ENCODE measurements at places on chromosomes 1 and 21. TPM values are rescaled to one million over a fixed set of nuclear protein-coding genes. Genes with fewer than 3 reads are reported as not detected.

- H3K27me3 ChIP-seq, result peaks cover 14% of the 10 kb centered on the region
- peaks cover 51% of the 10 kb centered on the region for H3K4me1 ChIP-seq
- H3K27ac ChIP-seq, result peak overlapping the region; percentile 90
These were observed 592 bp downstream of the AGRN start for GRCh38 chr1:1020415-1021009.

GRCh38 chr1:223837206-223837605, 8.5 kb downstream of the TP53BP2 start:
- peaks cover 69% of the 10 kb centered on the region for H3K4me1 ChIP-seq
- H3K27ac ChIP-seq, result no peak overlapping the region
- no peaks in the 10 kb centered on the region for H3K36me3 ChIP-seq

DNA sequence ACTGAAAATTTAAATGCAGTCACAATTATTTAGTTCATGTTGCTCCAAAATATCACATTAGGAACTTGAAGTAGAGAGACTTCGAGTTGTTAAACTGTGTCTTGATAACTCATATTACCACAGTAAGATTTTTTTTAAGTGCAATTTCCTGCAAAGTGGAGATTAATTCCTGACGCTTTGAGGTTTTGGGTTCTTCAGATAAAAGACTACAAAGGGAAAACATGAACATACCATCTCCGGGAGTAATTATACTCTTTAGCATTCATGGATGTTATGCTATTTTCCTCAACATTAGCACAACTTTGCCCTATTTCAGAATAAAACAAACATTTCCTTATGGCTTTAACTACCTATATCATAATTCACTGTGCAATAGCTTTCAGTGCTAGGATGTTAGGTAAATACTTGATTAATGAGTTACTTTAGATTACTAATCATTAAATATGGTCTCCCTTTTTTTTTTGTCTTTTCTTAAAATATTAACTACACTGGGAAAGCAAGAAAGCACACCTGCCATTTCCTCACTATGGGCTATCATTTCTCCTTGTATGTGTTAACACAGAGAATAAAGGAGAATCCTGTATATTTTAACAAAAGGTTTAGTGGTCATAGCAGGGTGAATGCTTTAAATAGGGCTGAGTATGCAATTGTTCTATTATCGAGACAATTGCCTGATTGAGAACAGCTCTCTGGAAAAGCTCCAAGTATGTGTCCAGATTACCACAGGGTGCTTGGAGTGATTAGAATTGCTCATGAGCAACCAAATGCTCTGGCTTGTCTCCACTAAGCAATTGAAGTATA, 252.5 kb upstream of the C1orf105 start:
- no peaks in the 10 kb centered on the region for H3K4me1 ChIP-seq
- no peak overlapping the region for H3K27ac ChIP-seq
- DNase-seq, result no peak
- H3K27me3 ChIP-seq, result no peaks in the 10 kb centered on the region

GRCh38 chr1:21630571-21631343, 38.4 kb downstream of the RAP1GAP start:
- H3K27me3 ChIP-seq, result no peaks in the 10 kb centered on the region
- no peak for DNase-seq
- no peaks in the 10 kb centered on the region for H3K4me1 ChIP-seq
- H3K36me3 ChIP-seq, result no peaks in the 10 kb centered on the region
- H3K4me3 ChIP-seq, result no peak overlapping the region

DNA sequence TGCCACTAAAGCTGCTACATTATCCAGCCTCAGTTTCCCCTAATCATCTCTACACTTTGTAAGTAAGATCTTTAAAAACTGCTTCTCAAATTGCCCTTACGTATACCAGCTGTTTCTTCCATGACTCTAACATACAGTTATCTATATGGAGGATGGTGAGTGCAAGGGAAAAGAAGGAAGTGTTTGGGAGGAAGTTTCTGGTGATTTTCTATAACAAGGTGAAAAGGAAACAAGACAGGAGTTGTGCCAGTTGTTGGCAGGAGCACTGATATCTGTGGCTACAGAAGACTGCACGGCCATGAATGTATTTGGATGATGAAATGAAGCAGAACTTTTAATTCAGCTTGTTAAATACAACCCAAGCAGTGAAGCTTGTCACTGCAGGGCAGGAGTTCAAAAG, 32.3 kb upstream of the NHLH2 start:
- no peaks in the 10 kb centered on the region for H3K27me3 ChIP-seq
- H3K36me3 ChIP-seq, result no peaks in the 10 kb centered on the region
- H3K27ac ChIP-seq, result no peak overlapping the region
- no peak overlapping the region for H3K4me3 ChIP-seq
- H3K4me1 ChIP-seq, result no peaks in the 10 kb centered on the region

OR2L2 gene
- under 0.01 TPM for total RNA-seq

GRCh38 chr21:16258844-16259611, 529.2 kb downstream of the USP25 start:
- no peaks in the 10 kb centered on the region for H3K27me3 ChIP-seq
- no peaks in the 10 kb centered on the region for H3K36me3 ChIP-seq
- H3K4me3 ChIP-seq, result no peak overlapping the region
- no peak for DNase-seq

DNA sequence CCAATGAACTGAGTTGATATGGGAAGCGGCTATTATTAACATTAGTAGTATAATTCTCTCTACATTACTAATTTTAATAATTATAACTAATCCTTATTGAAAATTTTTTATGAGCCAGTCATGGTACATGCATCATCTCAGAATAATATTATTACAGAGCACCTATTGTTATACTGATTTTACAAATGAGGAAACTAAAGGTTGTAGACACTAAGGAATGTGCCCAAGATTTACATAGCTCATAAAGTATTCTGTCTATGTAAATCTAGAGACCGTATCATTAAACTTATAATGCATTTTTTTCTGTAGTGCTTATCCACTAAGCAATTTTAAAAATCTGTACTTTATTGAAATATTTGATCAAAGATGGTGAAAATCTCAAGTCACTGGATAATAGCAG, 825.9 kb downstream of the PLA2G4A start:
- DNase-seq, result no peak
- H3K4me3 ChIP-seq, result no peak overlapping the region
- no peaks in the 10 kb centered on the region for H3K4me1 ChIP-seq
- no peak overlapping the region for H3K27ac ChIP-seq
- no peaks in the 10 kb centered on the region for H3K27me3 ChIP-seq
- no peaks in the 10 kb centered on the region for H3K36me3 ChIP-seq

- no peak for DNase-seq
- H3K36me3 ChIP-seq, result no peaks in the 10 kb centered on the region
- H3K4me3 ChIP-seq, result peak overlapping the region; percentile 81
- H3K4me1 ChIP-seq, result peaks cover 72% of the 10 kb centered on the region
- H3K27me3 ChIP-seq, result no peaks in the 10 kb centered on the region
- peak overlapping the region; percentile 98 for H3K27ac ChIP-seq
These were observed 1.6 kb downstream of the DDI2 start for GRCh38 chr1:15618655-15619525.

GRCh38 chr1:18646091-18646785, 15.6 kb downstream of the PAX7 start:
- peaks cover 2% of the 10 kb centered on the region for H3K27me3 ChIP-seq
- peak; percentile 80 for DNase-seq
- peak overlapping the region; percentile 34 for H3K4me3 ChIP-seq
- H3K4me1 ChIP-seq, result no peaks in the 10 kb centered on the region

LAMC2 gene
- total RNA-seq, result 42.5 TPM

DNA sequence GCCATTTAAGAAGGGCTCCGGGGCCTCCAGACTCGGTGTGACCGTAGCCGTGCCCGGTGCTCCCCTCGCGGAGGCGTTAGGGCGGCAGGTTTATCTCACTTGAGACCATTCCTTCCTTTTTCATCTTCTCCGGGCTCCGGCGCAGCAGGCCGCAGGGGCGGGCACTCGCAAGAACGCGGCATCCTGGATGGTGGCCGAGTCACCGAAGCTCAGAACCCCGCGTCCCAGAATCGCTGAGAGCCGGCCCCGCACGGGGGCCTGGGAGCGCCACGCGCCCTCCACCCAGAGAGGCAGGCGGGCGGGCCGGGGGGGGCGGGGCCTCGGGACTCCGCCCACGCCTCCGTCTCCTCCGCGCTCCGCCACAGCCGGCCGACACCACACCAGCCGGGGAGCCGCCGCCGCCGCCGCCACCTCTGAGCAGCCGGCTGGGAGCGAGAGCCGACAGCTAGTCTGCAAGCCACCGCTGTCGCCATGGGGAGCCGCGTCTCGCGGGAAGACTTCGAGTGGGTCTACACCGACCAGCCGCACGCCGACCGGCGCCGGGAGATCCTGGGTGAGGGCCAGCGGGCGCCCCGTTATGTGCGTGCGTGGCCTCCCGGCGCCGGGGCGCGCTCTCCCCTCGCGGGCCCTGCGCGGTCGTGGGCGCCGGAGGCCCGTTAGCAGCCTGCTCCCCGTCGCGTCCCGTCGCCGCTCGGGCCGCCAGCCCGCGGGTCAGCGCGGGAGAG, at the start of gene DEGS1:
DEGS1 (plus strand) TSS at position 375 of the 725 bp plus-strand sequence; CDS start at position 472, 97 bp downstream.
- H3K27me3 ChIP-seq, result no peaks in the 10 kb centered on the region
- H3K27ac ChIP-seq, result peak within 1 kb of the TSS; percentile 99
- H3K4me1 ChIP-seq, result peaks cover 28% of the 10 kb centered on the region
- peak within 1 kb of the TSS; percentile 64 for H3K4me3 ChIP-seq
- DNase-seq, result peak; percentile 88

- H3K4me1 ChIP-seq, result no peaks in the 10 kb centered on the region
- no peak overlapping the region for H3K4me3 ChIP-seq
- DNase-seq, result no peak
- no peaks in the 10 kb centered on the region for H3K27me3 ChIP-seq
- H3K36me3 ChIP-seq, result no peaks in the 10 kb centered on the region
These were observed 33.1 kb upstream of the NFASC start for GRCh38 chr1:204837440-204838084.

SLAMF9 gene
- total RNA-seq, result not detected

- H3K27ac ChIP-seq, result no peak overlapping the region
- H3K4me1 ChIP-seq, result no peaks in the 10 kb centered on the region
- no peaks in the 10 kb centered on the region for H3K27me3 ChIP-seq
- no peaks in the 10 kb centered on the region for H3K36me3 ChIP-seq
- no peak for DNase-seq
These were observed 450.5 kb downstream of the NUF2 start for GRCh38 chr1:163772246-163772645.

NBPF19 gene
- 8.1 TPM for total RNA-seq

CHRNB2 gene
- total RNA-seq, result not detected

DNA sequence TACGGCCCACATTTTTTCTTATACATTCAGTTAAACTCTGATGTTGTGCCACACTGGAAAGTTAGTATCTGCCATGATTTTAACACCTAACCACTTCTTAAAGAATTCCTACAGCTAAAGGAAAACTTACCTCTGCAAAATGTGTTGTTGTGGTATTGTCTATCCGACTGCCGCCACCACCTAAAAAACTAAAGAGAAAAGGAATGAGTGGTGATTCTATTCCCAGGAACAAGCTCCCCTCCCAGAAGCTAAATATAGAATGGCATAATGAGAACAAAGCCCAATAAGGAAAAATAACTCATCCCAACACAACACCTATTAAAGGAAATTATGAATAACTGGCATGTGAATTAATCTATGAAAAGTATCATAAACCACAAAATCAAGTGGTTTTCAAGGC, 39.5 kb downstream of the RNF115 start:
- H3K36me3 ChIP-seq, result peaks cover 30% of the 10 kb centered on the region
- no peak overlapping the region for H3K4me3 ChIP-seq
- peaks cover 12% of the 10 kb centered on the region for H3K4me1 ChIP-seq
- DNase-seq, result no peak
- no peak overlapping the region for H3K27ac ChIP-seq

DNA sequence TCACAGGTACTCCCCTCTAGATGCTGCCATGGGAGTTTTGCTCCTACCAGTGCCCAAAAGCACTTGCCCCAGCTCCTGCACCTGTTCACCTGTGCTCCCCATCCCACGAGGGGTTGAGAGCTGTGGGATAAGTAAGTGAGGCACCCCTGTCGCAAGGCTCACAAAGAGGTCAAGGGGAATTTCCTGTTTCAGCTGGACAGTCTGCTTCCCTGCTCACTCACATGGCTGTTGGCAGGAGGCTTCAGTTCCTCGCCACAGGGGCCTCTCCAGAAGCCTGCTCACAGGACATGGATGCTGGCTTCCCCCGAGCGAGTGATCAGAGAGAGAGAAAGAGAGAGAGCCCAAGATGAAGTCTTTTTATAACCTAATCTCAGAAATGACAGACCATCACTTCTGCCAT, 8.7 kb upstream of the NCMAP start:
- H3K4me1 ChIP-seq, result no peaks in the 10 kb centered on the region
- H3K27me3 ChIP-seq, result no peaks in the 10 kb centered on the region
- H3K36me3 ChIP-seq, result no peaks in the 10 kb centered on the region

EVA1C gene
- 46.2 TPM for total RNA-seq

DCDC2B gene
- 1.5 TPM for total RNA-seq

DNA sequence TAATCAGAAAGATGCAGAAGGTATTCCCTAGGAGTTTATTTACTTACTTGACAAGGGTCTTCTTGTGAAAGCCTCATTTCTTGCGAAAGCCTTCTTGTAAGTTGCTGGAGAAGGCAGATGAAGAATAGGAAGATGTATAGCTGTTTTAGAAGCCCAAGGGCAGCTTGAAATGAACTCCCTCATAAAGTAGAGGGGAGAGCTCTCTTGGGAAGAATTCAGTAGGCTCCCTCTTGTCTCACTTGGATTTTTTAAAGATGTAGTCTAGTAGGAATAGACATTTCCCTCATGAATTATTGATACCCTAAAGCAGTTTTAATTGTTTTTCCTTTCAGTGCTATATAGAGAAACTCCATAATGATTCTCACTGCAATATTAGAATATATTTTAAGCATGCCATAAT, 639.2 kb upstream of the CXADR start:
- H3K27me3 ChIP-seq, result no peaks in the 10 kb centered on the region
- no peaks in the 10 kb centered on the region for H3K4me1 ChIP-seq
- no peak overlapping the region for H3K27ac ChIP-seq
- H3K36me3 ChIP-seq, result no peaks in the 10 kb centered on the region

ST6GALNAC5 gene
- 49.2 TPM for total RNA-seq

GRCh38 chr1:10835822-10836421, 39.5 kb upstream of the CASZ1 start:
- peaks cover 9% of the 10 kb centered on the region for H3K4me1 ChIP-seq
- peak; percentile 73 for DNase-seq
- H3K36me3 ChIP-seq, result no peaks in the 10 kb centered on the region
- no peak overlapping the region for H3K27ac ChIP-seq

LCK gene
- total RNA-seq, result 8.7 TPM

TNNT2 gene
- 10.0 TPM for total RNA-seq

DNA sequence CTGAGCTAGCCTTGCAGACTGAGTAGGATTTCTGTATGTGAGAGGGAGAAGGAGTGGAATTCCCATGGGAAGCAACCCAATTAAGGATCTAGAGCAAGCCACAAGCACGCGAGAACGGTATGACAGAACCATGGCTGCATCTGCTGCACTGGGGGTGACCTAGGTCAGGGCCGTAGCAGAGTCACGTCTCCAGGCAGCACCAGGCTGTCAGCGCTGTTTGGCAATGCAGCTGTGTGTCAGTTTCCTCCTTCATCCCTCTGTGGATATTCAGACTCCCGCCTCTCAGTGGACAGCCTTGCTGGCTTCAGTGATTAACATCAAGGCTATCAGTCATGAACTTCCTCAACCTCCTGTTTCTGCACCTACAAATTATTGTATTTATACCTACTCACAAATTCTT, 118.1 kb upstream of the PPP2R5A start:
- no peak overlapping the region for H3K4me3 ChIP-seq
- no peak for DNase-seq
- no peaks in the 10 kb centered on the region for H3K27me3 ChIP-seq
- no peak overlapping the region for H3K27ac ChIP-seq

- H3K4me1 ChIP-seq, result no peaks in the 10 kb centered on the region
- no peaks in the 10 kb centered on the region for H3K27me3 ChIP-seq
- H3K4me3 ChIP-seq, result no peak overlapping the region
- H3K27ac ChIP-seq, result no peak overlapping the region
These were observed 129.1 kb upstream of the IVNS1ABP start for GRCh38 chr1:185446131-185446530.

- peaks cover 97% of the 10 kb centered on the region for H3K4me1 ChIP-seq
- peak; percentile 78 for DNase-seq
- peak overlapping the region; percentile 92 for H3K27ac ChIP-seq
- H3K36me3 ChIP-seq, result no peaks in the 10 kb centered on the region
- H3K4me3 ChIP-seq, result no peak overlapping the region
These were observed 36.8 kb downstream of the AHDC1 start for GRCh38 chr1:27567146-27567526.

OR2L3 gene
- total RNA-seq, result not detected

Data from upper lobe of left lung (tissue), 6 donors.